ENCODE measurements at places on chromosomes 2 and 18.

DNA sequence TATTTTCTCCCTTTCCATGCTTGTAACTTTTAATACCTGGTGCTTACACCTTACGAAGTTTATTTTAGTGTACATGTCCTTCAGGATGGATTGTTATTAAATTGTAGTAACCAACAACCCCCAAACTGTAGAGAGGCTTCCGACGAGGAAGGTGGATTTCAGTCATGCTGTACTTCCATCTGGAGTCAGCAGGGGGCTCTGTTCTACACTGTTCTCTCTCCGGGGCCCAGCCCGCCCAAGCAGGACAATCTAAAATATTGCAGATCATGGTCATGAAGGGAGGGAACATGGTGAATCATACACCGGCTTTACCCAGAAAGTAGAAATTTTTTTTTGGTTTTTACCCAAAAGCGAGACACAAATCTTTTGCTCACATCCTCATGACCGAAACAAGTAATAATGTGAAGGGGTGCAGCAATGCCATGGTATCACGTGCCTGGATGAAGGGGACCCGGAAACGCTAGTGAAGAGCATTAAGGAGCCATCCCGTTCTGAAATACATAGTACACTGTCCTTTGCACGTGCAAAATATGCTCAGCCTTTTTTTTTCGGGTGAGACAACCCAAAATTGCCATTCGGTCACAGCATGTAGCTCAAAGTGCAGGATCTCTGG, 884.8 kb downstream of the EPHA4 start:
- DNase-seq, result peak; percentile 66

DNA sequence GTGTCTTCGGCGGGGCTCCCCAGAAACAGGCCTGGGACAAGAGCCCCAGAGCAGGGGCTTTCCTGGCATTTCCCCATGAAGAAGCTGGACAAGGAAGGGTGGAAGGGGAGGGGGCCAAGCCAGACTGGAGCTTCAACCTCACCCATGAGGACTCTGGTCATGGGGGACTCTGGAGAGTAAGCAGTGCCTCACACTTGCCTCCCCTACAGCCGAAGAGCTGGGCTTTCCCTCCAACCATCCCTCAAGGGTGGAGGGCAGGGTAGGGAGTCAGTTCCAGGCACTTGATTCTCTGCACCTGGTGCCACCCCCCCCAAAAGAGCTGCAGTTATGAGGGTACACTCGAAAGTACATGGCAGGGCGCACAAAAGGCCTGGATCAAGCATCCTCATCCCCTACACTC, 246.6 kb downstream of the TFCP2L1 start:
- DNase-seq, result no peak

DNA sequence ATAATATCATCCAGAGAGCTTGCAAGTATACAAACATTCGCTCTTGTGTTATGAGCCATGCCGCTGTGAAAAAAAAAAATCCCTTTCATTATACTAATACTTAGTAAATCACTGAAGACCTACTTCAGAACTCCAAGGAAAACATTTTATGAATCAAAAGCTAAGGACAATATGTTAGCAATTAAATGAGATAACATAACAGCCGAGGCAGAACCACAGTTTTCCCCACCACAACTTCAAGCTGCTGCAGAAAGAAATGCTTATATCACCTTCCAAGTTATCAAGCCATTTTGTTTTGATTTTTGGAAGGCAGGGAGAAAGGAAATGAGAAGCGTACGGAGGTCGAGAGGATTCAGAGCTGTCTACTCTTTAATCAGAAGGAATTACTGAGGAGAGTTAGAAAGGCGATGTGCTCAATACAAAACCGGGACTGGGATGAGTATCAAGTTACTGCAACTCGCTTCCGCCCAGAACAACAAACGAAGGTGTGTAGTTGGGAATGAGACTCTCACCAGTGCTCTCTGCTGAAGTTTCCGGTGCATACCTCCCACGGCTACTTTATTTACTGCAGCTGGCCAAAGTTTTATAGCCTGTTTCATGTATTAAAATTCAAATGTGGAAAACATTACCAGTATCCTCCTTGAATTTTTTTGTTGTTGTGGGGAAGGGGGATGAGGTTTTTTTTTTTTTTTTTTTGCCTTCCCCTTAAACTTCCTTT, 292.2 kb upstream of the CCDC68 start:
- DNase-seq, result no peak

DNA sequence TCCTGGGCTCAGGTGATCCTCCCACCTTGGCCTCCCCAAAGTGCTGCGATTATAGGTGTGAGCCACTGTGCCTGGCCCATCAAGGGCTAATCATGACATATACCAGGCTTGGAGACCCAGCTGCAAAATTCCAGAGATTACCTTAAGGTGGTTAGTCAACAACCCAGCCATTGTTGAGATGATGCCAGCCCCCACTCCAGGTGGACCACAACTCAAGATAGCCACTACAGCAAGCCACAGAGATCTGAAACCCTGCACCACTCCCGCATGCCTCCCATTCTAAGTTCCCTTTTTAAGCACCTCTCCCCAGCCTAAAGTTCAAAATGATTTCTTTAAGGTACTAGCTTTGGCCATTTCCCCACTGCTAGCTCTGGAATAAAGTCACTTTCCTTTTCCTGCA, 4.6 kb upstream of the CLK1 start:
- no peak for DNase-seq

GRCh38 chr18:78704971-78705461, 274.6 kb upstream of the SALL3 start:
- no peak for DNase-seq

DNA sequence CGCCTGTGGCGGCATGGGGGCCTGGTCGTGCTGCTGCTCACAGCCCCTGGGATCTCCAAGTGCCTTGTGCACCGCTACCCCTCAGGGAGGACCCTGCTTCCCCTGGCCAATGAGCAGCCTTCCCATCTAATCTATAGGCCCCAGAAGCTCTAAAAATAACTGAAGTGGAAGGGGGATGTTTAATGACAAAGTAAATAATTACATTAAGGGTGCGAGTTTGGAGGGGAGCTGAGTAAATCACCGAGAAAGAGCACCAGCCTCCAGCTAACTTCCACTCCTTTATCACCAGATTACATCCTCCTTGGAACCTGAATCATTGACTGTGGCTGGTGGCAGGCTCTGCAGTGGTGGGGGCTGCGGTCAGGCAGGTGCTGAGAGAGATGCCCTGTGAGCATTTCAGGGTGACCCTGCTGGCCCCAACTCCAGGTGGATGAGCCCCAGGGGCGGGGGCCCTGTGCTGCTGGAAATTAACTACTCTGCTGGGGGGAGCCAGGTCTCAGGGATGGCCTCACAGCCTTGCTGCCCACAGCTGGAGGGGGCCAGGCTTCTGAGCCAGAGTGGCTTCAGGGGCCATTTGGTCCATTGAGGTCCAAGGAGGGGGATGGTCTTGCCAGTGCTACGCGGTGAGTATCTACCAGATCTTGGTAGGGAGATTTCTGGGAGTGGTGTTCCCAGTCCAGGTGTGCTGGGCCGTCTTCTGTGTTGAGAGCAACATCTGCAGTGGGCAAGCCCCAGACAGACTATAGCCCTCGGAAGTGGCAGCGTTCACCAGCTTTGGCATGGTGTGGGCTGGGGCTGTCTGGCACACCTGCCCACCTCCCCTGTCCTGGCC, 74.2 kb downstream of the GLI2 start:
- no peak for DNase-seq

- DNase-seq, result no peak
Measured at GRCh38 chr2:188091220-188091619, 200.5 kb upstream of the GULP1 start.

GRCh38 chr2:62486439-62486765, 19.6 kb downstream of the TMEM17 start:
- DNase-seq, result no peak

GRCh38 chr2:204250692-204251091, 294.6 kb upstream of the PARD3B start:
- no peak for DNase-seq

GRCh38 chr2:61649021-61649420, 110.9 kb upstream of the XPO1 start:
- DNase-seq, result no peak

GRCh38 chr18:54867131-54867530, 38.9 kb downstream of the RAB27B start:
- no peak for DNase-seq

GRCh38 chr18:58565021-58565420, 63.9 kb downstream of the ALPK2 start:
- no peak for DNase-seq

GRCh38 chr2:70678576-70679143, 89.3 kb downstream of the ADD2 start:
- no peak for DNase-seq

- no peak for DNase-seq
Measured at GRCh38 chr2:127074358-127074757, 32.6 kb downstream of the BIN1 start.

- DNase-seq, result no peak
Measured at GRCh38 chr2:232999354-232999753, 13.7 kb downstream of the NGEF start.

DNA sequence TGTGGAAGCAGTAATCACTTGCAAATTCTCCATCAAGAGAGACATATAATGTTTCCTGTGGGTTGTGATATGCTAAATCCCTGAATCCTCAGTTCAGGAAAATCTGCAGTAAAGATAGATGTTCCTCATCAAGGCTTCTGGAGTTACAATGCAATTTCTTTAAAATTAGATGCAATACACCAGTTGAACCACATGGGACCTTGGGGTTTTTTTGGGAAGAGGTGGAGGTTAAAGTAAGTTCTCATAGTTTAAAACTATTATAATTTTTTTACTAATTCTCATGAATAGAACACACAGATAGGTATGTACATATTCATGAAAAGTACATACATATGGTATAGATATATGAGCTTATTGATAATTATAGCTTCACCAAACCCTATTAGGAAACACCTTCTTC, 496.2 kb downstream of the SATB2 start:
- DNase-seq, result no peak

- DNase-seq, result peak; percentile 27
Measured at GRCh38 chr2:241636182-241637017, 558 bp downstream of the THAP4 start.

- no peak for DNase-seq
Measured at GRCh38 chr2:85145116-85145820, 12.1 kb downstream of the TCF7L1 start.

DNA sequence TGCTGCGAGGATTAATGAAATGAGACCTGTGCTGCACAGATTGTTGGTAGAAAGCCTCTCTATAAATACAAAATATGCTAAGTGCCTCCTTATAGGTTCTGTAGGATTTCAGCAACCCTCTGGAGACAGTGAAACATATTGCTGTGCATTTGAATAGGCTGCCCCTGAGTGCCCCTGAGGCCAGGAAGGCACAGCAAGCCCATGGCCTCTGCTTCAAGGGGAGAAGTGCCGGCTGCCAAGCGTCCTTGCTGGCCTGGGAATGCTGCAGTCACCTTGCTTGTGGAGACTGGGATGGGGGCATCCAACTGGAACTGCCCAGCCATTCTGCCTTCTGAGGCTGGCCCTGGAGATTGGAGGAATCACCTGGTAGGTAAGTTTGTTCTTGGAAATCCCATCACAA, 397.2 kb upstream of the SMIM21 start:
- no peak for DNase-seq

GRCh38 chr2:166032361-166032760, 78.8 kb upstream of the TTC21B start:
- DNase-seq, result no peak

DNA sequence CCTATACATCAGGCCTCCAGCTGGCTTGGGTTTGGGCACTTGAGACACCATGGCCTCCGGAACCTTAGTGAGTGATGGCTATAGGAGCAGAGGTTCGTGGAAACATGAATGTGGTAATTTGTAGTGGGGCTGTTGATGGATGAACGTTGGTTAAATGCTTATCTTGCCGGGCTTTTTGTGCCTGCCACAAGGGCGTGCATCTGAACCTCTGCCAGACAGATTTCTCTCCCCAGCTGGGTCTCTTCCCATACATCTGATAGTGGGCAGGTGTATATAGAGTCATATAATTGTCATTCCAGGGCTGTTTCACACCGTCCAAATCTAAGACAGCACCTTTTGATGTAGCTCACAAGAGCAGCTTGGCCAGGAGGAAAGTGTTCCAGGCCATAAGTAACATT, 14.7 kb downstream of the LAMA3 start:
- DNase-seq, result no peak

DNA sequence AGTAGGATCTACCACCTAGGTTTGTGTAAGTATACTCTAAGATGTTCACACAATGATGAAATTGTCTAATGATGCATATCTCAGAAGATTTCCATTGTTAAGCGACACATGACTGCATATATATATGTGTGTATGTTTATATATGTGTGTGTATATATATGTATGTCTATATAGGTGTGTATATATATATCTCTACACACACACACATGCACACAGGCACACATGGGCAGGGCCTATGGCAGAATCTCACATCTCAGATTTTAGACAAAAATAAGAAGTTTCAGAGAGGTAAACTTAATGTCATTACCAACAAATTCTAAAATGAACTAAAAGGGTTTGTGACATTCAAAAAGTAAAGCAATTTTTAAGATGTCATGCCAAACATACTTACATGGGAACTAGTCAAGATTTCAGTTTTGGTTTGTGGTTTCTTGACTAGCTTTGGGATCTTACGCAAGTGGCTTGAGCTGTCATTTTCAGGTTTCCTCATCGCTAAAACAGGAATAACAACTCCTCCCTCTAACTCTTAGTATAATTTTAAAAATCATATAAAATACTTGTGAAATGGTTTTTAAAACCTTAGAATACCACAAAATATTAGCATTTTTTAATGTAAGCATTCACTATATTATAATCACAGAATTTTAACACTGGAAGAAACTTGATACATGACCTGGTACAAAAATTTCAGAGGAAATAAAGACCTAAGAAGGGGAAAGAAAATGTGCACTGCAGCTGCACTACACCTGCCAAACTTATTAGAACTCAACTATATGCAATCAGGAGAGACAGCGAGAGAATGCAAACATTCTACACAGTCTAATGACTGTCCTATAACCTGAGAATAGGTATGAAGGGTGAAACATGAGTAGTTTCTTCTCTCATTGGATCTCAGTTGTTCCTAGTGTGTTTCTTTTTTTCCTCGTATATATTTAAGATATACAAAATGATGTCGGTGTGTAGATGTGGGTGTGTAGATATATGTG, 75.7 kb downstream of the TTC21B start:
- DNase-seq, result no peak

DNA sequence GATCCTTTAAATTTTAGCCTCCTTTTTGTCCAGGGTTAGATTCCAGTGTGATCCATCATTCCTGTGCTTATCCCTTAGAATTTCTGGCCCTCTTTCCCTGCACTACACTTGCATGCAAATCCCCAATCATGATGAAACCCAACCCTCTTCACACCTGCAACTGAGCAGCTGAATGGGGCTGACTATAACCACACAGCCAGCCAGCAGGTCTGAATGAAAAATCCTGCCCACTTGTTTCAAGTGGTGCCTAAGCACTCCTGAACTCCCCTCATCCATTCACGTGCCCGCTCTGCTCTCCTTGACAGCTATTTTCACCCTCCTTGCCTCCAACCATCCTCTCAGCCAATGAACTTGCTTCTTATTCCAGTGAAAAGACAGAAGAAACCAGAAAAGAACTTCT, 80.5 kb upstream of the AFF3 start:
- DNase-seq, result no peak

GRCh38 chr2:10002109-10002508, 41.2 kb upstream of the KLF11 start:
- no peak for DNase-seq
